ENCODE measurements at places on chromosomes 6 and 20.

DNA sequence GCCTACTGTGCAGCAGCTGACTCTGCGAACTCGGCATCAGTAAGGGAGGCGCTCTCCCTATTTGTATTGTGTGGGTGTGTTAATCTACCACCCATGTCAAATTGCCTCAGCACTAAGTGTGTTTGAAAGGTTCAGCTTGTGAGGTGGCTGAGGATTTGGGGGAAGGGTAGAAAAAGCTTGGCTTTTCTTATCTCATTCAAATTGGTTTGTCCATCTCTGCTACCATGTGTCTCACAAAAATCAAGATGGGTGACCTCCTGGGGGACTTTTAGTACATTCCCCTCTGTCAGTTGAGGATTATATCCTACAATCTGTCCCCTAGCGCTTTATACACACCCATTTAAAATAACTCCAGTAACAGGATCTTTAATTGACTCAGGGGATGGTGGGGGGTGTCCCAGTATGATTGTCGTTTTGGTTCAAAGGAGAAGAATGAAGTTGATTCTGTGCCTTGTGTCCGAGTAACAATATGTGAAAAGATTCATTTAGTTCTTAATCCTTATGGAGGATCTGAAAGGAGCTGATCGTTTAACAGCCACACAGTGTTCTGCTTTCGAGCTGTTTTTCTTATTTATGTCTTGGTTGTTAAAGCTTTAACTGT is 609.6 kb downstream of the PKHD1 start:
- no peak for DNase-seq

DNA sequence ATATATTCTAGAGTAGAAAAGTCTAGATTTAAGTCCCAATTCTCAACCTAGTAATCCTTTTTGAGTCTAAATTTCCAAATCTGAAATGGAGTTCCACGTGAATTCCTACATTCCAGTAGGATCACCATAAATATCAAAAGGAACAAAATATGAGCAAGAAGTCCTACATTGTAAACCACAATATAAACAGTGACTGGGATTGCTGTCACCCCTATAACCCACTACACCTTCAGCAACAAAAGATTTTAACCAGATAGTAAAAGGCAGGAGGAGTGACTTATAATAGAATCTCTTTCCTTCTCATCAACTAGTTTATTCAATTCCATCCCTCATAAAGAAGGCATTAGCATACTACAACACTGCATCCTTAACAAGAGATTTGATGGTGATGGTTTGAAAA is 210.6 kb downstream of the KIF16B start:
- DNase-seq = no peak

DNA sequence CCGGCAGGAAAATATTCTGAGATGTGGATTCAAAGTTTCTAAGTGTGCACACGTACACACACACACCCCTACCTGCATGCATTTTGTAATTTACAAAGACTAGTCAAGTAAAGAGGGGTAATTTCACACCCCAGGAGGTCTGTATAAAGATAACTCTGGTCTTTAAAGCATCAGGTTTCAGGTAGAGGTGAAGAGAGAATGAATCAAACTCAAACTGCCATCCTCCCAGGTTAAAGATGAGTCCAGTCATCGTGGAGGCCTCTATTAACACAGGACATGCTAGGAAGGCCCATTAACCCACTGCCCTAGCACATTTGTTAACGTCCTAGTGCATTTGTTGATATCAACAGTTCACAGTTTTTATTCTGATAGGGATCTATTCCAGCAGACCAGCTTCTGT is 3.5 kb upstream of the HLA-DRA start:
- DNase-seq = no peak

DNA sequence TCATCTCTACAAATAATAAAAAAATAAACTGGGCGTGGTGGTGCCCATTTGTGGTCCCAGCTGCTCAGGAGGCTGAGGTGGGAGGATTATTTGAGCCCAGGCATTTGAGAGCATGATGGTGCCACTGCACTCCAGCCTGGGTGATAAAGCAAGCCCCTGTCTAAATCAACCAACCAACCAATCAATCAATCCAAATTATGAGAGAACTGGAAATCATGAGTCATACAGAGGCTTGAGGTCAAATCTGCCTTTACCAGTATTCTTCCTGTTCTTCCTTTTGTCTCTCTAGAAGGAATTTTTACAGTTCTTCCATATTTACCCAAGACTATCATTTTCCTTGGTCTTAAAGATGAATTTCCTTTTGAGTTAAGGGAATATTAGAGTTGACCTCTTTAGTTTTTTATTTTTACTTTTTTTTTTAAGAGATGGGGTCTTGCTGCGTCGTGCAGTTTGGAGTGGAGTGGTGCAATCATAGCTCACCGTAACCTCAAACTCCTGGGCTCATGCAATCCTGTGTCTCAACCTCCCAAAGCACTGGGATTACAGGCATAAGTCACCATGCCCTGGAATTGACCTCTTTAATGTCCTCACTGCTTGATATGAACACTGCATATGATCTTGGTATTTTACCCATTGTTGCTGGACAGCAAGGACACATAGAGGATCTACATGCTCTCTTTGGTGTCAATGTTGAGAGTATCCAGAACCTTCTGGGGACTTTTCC is 44.1 kb upstream of the TXNDC5 start:
- no peak for DNase-seq

DNA sequence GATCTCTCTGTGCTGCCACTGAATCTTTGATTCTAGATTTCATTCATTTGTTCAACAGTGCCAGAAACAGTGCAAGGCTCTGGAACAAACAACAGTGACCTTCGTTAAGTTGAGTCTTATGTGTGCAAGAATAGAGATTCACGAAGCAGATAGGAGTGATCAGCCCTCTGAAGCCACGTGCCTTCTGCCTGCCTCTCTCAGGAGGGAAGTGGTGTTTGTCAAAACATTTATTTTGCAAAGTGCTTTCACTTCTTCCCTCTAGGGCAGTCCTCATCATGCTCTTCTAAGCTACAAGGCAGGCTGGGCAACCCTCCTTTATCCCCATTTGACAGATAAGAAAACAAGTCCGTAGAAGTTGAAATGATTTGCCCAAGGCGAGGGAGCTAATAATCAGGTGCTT is 204.3 kb downstream of the TFAP2C start:
- DNase-seq = no peak

DNA sequence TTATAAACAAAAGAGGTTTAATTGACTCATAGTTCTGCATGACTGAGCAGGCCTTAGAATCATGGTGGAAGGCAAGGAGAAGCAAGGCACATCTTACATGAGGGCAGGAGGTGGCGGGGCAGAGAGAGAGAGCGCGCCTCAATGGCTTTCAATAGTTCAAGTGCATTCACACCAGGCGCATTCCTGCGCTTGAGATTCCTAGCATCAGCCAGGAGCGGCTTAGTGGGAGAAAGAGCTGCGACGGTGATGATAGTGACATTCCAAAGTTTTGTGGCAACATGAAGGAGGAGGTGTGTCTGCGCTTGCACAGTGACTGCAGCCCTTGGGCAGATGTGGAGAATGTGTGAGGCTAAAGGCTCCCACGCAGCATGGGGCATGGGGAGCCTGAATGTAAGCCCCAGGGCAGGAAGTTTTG is 25.0 kb upstream of the EMILIN3 start:
- DNase-seq = no peak

GRCh38 chr6:161882196-161882765 is 608.4 kb upstream of the AGPAT4 start:
- no peak for DNase-seq

DNA sequence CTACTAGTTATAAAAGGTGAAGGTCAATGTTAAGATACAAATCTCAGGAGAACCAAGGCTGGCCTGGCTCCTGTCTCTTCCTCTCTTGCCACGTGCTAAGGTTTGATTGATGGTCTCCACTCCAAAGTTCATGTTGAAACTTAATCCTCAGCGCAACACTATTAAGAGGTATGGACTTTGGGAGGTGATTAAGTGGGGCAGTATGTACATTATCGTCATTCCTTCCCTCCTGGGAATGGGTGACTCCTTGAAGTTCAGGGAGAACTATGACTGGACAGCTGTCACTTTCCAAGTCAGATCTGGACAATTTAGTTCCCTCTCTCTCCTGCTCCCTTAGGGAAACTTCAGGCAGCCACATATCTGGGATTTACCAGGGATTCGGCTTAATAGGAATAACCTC is 50.5 kb downstream of the KCNK5 start:
- DNase-seq = no peak

DNA sequence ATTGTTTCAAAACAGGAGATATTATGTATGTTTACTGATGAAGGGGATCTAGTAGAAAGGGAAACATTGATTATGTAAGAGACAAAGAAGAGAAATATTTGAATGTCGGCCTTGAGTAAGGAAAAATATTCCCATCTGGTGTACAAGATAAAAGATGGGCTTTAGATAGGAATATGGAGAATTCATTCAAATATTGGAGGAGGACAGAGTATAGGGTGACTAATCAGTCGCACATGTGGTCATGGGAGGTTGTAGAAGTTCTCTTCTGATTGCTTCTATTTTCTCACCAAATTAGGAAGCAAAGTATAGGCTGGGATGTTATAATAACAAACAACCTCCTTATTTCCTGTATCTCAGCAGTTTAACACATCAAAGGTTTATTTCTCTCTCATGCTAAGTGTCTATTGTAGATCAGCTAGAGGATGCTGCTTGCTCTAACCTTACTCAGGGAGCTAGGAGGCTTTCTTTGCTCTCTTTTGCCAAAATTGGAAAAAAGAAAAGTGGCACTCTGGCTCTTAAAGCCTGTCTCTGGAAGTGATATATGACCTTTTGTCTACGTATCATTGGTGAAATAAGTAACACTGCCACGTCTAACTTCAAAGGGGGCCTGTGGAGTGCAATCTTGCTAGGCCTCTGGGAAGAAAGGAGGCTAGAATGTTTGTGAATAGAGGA is 1.2 kb upstream of the HDDC2 start:
- no peak for DNase-seq

DNA sequence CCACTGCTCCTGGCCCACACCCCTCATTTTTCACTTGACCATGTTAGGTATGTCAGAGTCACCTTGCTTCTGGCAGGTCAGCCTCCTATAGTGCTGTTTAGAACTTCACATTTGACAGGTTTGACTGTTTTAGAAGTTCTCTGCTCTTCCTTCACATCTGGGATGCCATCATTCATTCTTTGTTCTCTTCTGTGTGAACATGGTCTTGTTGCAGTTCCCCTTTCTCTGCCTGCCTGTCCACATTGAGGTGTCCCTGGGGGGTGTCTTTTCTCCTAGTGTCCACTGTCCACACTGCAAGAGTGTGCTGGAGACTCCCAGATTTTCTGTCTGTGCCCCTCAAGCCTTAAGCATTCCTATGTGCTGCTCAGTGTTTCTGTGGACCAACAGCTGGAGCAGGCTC is 89.5 kb downstream of the JARID2 start:
- no peak for DNase-seq

GRCh38 chr20:4435671-4436455 is 285.8 kb upstream of the PRND start:
- no peak for DNase-seq

DNA sequence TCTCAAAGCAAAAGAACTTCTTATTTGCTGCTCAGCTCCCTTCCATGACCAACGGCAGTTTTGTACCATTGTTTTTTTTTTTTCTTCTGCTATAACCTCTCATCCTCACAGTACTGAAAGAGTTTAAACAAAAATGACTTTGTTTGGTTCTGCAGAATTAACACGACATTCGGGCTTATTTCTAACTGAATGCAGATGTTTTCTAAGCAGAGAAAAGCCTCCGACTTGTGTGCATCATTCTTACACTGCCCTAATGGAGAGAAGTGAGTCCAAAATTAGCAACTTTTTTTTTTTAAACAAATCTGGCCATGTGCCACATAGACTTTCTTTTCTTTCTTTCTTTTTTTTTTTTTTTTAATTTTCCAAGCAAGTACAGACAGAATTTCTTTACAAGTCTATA is 382.7 kb downstream of the HDGFL1 start:
- DNase-seq = no peak

DNA sequence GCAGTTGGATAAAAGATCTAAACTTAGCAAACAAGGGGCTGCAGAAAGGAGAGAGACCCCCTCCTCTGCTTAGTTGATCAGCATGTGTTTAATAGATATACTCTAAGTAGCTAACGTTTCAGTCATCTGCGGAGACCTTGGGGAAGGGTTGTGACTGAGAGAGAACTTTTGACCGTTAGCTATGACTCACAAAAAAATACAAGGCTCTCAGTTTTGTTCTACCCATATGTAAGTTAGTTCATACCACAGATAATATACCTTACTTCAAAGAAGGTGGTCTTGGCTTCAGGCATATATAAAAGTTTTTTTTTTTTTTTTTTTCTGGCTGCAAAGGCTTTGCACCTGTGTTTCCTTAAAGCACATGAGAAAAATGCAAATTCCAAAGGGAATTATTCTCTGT is 258.9 kb downstream of the GJA1 start:
- no peak for DNase-seq

- DNase-seq = no peak
Measured at GRCh38 chr20:59778615-59779200, 154.7 kb downstream of the SYCP2 start.
